BJ (cell line): ENCODE measurements at places on chromosomes 2 and 18.
A peak's percentile ranks its signal among the peaks of the same experiment; 100 is the strongest.

- peak; percentile 82 for DNase-seq
Observed at GRCh38 chr18:43893001-43893637, 615.8 kb upstream of the SYT4 start.

- DNase-seq: peak; percentile 51
Observed at GRCh38 chr2:195411219-195411687, 245.8 kb upstream of the SLC39A10 start.

DNA sequence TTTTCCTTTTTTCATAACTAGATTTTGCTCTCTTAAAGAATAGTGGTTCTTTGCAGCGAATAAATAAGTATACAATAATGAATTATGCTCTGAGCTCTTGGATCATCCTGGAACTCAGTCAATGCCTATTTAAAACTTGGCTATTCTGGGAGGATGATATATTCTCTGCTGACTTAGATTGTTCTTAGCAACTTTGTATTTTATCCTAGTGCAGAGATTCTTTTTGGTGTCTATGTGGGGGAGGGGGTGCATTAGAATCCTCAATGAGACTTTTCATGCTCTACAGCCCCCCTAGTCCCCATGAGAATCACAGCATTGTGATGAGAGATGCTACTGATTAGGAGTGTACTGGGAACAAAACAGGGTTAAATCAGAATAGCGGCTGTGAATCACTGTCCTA is 8.8 kb upstream of the FAM98A start:
- no peak for DNase-seq

GRCh38 chr2:231634412-231634811 is 41.7 kb downstream of the TEX44 start:
- DNase-seq: no peak

DNA sequence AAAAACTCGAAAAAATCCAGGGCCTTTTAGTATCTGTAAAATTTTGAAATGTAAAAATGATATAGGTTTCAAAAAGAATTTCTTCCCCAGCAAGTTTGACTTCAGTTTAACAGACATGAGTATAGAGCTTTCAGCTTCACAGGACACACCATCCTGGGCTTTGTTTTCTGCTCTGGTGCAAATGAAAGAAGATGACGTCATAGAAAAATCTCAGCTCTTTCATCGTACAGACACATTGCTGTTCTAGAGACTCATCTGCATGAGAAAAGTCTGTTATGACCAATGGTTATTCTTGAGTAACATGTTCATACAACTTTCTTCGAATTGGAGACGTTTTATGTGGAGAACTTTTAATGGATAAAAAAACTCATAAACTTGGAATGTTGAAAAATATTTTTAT is 111.7 kb upstream of the DYNAP start:
- DNase-seq: no peak

DNA sequence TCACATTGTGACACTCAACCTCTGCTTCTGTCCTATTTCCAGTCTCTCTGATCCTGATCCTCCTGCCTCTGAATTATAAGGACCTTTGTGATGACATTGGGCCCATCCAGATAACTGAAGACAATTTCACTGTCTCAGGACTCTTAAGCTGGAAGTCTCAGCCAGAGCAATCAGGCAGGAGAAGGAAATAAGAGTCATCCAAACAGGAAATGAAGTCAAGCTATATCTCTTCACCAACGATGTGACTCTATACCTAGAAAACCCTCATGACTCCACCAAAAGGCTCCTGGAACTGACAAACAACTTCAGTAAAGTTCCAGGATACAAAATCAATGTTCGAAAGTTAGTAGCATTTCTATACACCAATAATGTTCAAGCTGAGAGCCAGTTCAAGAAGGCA is 29.3 kb upstream of the TWIST2 start:
- no peak for DNase-seq

GRCh38 chr2:86283411-86284030 is 53.9 kb downstream of the REEP1 start:
- DNase-seq: no peak

DNA sequence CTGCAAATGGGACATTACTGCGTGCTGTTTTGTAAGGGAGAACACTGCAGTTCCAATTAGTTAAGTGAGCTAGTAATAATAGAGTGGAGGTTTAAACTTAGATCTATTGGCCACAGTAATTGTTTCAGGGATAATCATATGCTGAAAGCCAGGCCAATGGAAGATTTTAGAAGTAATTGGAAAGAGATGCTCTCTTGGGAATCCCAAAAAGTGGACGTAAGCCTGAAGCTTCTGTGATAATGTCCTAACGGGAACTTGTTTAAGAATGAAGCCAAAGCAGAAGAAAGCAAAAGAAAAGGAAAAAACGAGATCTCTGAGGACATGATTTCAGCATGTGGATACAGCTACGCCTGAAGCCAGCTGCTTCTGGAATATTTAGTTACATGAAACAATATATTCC is 594.6 kb downstream of the SLC4A3 start:
- DNase-seq: no peak

DNA sequence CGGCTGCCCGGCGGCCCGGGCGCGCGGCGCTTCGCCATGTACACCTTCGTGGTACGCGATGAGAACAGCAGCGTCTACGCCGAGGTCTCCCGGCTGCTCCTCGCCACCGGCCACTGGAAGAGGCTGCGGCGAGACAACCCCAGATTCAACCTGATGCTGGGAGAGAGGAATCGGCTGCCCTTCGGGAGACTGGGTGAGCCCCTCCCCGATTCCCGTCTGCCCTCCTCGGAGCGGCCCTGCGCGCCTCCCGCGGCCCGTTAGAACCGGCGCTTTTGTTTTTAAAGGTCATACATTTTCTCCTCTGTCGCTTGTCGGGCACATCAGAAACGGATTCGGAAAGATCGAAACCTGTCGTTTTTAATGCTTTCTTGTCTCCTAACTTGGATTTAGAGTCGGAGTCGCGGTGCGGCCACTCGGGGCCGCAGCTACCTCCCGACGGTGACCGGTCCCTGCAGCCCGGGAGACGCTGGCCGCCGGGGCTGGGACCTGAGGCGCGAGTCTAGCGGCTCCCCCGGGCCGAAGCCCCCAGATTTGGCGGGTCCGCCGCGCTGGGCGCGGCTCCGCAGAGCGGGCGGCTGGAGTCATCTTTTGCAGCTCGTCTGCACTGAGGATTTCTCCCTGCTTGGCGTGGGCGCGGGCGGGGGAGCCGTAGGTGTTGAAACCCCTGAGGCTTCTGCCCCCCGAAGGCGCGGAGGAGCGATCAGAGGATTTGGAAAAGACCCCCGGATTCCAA is 519 bp downstream of the TTL start:
- DNase-seq: no peak

DNA sequence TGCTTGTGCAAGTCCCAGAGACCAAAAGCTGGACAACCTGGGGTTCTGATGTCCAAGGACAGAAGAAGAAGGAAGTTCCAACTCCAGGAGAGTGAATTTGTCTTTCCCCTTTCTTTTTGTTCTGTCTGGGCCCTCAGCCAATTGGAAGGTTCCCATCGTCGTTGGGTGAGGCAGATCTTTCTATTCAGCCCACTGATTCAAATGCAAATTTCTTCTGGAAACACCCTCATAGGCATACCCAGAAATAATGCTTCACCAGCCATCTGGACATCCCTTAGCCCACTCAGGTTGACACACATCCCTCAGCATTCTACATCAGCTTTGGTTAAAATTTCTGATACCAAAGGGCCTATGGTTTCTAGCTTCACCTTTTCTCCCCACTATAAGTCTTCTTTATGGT is 156.5 kb downstream of the SP3 start:
- DNase-seq: no peak

DNA sequence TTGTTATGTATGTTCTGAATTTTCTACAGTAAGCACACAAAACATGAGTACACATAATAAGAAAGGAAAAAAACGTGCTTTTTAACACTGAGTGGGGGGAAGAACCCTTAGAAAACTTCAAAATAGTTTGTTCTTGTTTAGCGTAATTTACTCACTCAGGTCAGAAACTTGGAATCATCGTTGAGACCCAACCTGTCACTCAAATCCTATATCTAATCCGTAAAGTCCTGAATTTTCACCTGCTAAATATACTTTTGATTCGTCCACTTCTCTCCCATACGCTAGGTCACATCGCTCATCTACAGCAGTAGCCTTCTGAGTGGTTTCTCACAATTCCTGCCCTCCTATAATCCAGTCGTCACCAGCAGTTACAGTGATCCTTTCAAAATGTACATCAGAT is 767 bp downstream of the TPRKB start:
- DNase-seq: no peak

DNA sequence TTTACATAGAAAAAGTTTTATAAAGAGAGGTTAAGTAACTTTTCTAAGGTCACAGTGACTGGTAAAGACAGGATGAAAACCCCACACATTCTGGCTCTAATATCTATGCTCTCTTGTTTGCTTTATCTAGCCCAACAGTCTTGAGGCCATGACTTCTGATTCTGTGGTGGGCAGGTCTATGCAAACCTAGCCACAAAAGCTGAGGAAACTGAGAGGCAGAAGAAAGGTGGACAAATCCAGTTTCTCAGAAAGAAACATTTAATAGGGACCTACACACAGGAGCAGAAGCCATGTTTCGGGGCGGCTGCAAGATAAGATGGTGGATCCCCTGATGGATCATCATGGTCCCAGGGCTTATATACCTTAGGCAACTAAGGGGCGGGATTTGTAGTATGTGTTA is 21.8 kb downstream of the HSPD1 start:
- DNase-seq: no peak

DNA sequence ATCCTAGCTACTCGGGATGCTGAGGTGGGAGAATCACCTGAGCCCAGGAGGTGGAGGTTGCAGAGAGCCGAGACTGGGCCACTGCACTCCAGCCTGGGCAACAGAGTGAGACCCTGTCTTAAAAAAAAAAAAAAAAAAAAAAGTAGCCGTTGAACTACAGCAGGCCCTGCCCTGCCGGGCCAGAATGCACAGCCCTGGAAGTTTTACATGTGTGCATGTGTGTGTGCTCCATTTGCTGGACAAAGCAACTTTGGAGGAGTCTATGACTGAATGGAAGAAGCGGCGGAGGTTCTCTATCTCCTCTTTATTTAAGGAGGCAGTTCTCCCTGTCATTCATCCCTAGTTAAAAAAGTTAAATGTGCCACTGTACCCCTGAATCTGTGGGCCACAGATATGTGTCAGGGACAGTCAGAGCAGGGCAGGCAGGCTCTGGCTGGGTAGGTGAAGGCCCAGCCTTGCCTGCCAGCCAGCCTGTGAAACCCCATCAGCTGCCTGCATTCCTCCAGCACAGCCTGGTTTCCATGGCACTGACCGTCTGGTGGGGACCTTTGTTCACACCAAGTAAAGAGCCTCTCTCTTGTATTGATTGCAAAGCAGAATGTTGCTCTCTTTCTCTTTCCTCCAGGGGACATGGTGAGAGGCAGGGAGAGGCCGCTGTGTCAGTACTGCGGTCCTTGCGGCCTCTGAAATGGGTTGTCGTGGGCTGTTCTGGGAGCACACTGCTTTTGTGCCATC is 10.9 kb downstream of the LIPG start:
- no peak for DNase-seq

GRCh38 chr2:146503366-146503765 is 1341.5 kb upstream of the ACVR2A start:
- DNase-seq: no peak

GRCh38 chr2:170690640-170691039 is 24.5 kb upstream of the SP5 start:
- DNase-seq: no peak

DNA sequence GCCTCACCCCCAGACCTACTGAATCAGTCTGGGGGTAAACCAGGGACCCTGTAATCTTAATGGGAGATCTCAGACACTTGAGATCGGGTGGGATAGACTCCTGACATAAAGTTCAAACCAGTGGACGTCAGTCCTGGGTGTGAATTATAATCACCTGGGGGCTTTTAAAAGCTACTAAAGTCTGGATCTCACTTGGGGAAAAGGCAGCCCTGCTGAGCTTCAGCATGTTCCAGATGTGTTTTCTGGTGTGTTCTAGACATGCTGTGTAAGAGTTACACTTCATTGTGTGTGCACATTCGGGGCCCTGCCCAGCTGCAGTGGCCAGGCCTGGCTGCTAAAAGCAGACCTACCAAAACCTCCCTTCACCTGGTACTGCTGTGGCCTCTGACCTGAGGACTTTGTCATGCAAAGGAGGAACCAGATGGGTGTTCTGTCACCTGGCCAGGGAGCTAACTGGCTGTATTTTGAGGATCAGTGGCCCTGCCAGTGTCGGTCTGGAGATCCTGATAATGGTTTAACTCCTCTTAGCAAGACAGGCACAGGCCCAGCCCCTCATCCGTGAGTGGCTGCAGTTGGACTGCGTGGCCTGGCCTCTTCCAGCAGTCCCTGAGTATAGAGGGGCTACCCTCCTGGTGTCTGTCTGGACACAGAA is 10.6 kb downstream of the RRM2 start:
- DNase-seq: no peak

DNA sequence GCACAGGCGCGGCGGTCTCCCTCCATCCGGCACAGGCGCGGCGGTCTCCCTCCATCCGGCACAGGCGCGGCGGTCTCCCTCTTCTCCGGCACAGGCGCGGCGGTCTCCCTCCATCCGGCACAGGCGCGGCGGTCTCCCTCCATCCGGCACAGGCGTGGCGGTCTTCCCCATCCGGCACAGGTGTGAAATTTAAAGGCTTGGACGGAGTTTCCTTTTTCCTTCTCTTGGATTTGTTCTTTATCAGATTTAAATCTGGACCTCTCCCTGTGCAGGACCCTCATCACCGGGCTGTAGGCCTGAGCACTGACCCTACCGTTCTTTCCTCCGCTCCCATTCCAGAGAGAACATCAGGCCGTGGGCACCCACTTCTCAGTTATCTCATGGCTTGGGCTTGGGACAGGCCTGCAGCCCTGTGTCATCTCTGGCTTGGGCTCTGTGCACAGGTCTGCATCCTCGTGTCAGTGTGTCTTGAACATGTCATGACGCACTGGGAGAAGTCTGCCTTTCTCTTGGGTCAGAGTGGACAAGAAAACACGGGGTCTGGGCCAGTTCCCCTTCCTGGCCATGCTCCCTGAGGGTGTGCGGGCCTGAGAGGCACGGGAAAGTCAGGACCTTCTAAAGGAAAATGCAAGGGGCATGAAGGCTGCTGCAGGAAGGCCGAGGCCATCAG is 53.9 kb upstream of the PXDN start:
- no peak for DNase-seq

DNA sequence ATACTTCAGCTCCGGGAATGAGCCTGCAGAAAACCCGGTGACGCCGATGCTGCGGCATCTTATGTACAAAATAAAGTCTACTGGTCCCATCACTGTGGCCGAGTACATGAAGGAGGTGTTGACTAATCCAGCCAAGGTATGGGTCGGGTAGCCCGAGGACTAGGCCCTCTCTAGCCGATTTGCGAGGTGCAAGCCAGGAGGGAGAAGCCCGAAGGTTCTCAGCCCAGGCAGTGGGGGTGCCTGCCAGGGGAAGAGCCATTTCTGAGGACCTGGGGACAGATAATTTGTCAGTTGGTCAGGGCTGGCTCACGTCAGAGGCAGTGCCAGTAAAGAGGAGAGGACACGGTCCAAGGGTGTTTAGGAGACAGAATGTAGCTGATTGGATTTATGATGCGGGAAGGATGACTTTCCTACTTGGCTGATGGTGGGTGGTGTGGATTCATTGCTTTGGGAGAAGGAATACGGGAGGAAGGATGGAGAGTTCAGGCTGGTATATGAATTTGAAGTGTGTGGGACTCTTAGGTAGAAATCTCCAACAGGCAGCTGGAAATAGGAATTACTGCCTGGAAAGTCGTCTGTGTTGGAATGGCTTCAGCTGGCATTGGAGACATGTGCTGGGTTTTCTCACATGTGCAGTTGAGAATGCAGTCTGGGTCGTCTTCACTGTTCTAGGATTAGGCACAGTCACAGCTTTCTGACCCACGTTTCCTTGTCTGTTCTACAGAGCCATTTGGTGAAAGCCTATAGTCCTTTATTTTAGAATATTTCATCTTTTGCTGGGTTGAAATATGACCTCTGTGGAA is 874 bp downstream of the NDUFAF7 start:
- DNase-seq: no peak

- no peak for DNase-seq
Observed at GRCh38 chr2:20049637-20050036, 1.8 kb downstream of the LAPTM4A start.
